Substantia nigra (tissue), 51 donors: ENCODE measurements at places on chromosomes 4 and X.

- DNase-seq = no peak
These were observed 89.5 kb downstream of the ELOVL6 start for GRCh38 chr4:110108960-110109359.

- DNase-seq = no peak
These were observed 935.4 kb upstream of the TENM3 start for GRCh38 chr4:181307824-181308223.

DNA sequence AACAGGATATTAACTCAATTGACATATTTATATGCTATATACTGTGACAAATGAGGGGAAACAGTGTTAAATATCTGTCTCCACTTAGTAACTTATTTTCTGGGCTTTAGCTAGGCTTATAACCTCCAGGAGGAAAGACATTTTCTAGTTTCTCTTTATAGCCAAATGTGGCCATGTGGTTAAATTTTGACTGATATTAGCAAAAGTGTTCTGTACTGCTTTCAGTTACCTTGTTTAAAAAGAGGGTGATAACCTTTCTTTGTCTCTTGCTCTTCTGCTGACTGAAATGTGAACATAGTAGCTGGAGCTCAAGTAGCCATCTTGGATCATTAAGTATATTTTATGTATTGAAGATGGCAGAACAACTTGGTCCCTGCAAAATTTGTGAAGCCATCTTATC is 253.7 kb downstream of the PDHA2 start:
- DNase-seq = no peak

DNA sequence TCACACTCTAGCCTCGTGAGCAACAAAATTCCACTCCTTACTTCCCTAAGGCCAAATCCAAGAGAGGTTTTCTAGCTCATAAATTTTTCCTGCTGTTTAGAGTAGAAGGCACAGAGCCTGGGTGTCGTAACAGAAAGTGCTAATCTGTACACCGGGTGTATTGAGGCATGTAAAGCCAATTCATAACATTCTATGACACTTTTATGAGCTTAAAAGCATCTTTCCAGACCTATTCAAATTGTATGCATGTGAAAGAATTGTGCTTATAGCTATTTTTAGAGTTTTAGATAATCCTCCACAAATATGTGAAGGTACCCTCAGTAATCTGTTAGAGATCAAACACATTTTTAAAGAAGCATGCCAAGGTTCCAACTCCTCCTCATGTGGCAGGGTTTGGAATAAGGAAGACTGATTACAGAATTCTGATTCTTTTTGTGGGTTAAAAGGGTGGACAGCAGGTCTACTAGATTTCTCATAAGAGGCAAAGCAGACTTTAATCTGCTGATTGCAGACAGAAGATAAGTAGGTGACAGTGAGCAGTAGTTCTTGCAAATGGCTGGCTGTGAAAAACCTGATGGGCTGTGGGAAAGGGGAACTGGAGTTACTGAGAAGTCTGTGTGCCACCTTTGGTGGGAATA is 25.5 kb upstream of the LRCH2 start:
- DNase-seq = no peak

DNA sequence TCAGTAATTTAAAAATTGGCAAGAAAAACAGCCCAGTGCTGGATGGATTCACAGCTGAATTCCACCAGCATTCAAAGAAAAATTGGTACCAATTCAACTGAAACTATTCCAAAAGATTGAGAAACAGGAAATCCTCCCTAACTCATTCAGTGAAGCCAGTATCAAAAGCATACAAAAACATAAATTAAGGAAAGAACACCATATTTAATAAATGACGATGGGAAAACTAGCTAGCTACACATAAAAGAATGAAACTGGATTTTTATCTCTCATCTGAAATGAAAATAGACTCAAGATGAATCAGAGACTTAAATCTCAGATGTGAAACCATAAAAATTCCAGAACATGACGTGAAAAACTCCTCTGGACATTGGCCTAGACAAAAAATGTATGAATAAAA is 516.8 kb upstream of the SPANXN1 start:
- no peak for DNase-seq

DNA sequence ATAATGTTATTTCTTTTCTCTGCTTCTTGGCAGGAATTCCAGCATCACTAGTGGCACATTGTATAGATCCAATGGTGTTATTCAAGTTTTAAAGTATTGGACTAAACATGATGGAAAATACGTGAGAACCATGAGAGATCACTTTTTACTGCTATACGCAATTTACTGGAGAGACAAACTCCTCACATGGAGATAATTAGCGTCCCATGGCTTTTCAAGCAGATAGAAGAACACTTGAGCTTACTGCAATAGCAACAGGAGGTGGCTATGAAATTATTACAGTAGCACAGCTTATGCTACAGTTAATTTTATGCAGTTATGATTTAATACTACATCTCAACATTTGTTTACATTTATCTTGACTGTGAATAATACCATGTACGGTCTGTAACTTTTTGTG is 11.9 kb upstream of the TMEM185A start:
- DNase-seq = no peak

- DNase-seq = no peak
These were observed 29.0 kb downstream of the COQ2 start for GRCh38 chr4:83255584-83255983.

- no peak for DNase-seq
These were observed 134.1 kb downstream of the KLHL34 start for GRCh38 chrX:21524008-21524407.

- DNase-seq = no peak
These were observed 1900.0 kb downstream of the C4orf33 start for GRCh38 chr4:130995988-130996387.
